ENCODE measurements at places on chromosomes 5 and 9.
A peak's percentile ranks its signal among the peaks of the same experiment; 100 is the strongest.

GRCh38 chr5:134138416-134139376 is 24.2 kb downstream of the TCF7 start:
- peak; percentile 80 for DNase-seq

DNA sequence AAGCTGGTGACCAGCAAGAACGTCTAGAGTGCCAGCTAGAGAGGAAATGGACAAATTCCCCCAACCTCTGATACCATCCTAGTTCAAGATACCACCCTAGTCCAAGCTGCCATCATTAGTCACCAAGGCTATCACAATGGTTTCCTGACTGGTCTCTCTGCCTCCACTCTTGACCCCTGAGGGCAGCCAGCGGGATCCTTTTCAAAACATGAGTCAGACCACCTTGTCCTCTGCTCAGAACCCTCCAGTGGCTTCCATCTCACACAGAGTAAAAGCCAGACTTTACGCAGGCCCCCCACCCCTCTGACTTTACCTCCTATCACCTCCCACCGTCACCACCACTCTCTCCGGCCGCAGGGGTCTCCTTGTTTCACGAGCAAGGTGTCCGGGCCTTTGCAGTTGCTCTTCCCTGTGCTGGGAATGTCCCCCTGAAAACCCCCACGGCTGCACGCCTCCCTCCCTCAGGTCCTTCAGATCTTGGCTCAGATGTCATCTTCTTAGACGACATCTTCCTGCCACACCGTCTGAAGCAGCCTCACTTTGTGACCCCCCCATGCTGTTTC is 42.2 kb upstream of the FBXW11 start:
- DNase-seq, result peak; percentile 33

GRCh38 chr5:5739490-5739945 is 317.0 kb downstream of the ICE1 start:
- DNase-seq, result no peak

GRCh38 chr5:74155501-74155900 is 485.0 kb downstream of the ENC1 start:
- peak; percentile 42 for DNase-seq

All from EH (cell line).